ENCODE measurements at places on chromosomes 5 and 9. TPM values are rescaled to one million over a fixed set of nuclear protein-coding genes. Genes with fewer than 3 reads are reported as not detected.

Gene CCDC152
- 1.1 TPM for total RNA-seq

Gene MGAT1
- total RNA-seq: 252 TPM

Gene SPATA31E1
- not detected for total RNA-seq

Gene ACOT12
- not detected for total RNA-seq

- no peak for DNase-seq
- H3K4me1 ChIP-seq: peaks cover 56% of the 10 kb centered on the region
- H3K27me3 ChIP-seq: no peaks in the 10 kb centered on the region
- no peaks in the 10 kb centered on the region for H3K36me3 ChIP-seq
Observed at GRCh38 chr9:111897601-111898137, 1.1 kb downstream of the UGCG start.

- peak; percentile 97 for DNase-seq
- peak within 1 kb of the TSS; percentile 95 for H3K27ac ChIP-seq
- H3K27me3 ChIP-seq: no peaks in the 10 kb centered on the region
- no peaks in the 10 kb centered on the region for H3K36me3 ChIP-seq
Observed at GRCh38 chr9:120792898-120793765, at the start of gene FBXW2. Gene FBXW2 (minus strand): TSS chr9:120793416. CDS start chr9:120788258, 5,158 bp downstream.

- no peaks in the 10 kb centered on the region for H3K27me3 ChIP-seq
- H3K4me3 ChIP-seq: peak overlapping the region; percentile 55
- peaks cover 61% of the 10 kb centered on the region for H3K4me1 ChIP-seq
- DNase-seq: peak; percentile 87
Observed at GRCh38 chr5:139711067-139711905, 63.1 kb downstream of the CXXC5 start.

DNA sequence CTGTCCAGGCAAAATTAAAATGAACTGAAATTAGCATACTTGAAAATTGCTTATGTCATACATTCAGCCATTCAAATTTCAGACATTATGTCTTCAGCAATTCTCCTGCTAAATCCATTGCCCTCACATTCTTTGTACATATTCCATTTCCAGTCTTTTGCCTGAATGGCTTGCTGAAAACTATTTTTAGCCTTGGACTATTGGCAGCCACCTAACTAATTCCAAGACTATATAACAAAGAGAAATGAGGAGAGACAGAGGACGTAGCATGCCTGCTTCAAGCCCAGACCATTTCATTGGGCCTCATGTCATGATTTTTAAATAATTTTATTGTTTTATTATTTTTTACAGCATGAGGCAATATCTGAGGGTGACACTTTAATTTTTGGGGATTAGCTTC is 100.3 kb downstream of the MRPS30 start:
- no peaks in the 10 kb centered on the region for H3K4me1 ChIP-seq
- H3K36me3 ChIP-seq: no peaks in the 10 kb centered on the region
- no peak overlapping the region for H3K27ac ChIP-seq
- no peaks in the 10 kb centered on the region for H3K27me3 ChIP-seq
- no peak for DNase-seq

DNA sequence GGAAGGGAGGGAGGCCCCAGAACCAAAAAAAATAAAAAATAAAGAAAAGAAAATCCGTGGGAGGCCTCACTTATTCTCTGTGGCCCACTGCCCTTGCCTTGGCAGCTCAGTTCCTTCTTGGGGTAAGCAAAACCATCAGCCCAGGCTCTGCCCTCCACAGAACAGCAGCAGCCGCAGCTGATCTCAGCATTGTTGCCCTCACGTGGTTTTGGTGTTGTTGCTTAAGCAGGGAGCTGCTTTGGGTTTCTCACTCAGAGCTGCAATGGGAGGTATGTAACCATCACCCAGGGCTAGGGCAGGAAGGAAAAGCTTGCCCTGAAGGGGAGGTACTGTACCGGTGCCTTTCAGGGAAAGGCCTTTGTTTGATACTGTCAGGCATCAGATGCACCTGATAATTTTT is 374.7 kb upstream of the WWC1 start:
- H3K4me1 ChIP-seq: no peaks in the 10 kb centered on the region
- no peaks in the 10 kb centered on the region for H3K27me3 ChIP-seq
- DNase-seq: no peak
- no peak overlapping the region for H3K27ac ChIP-seq
- no peak overlapping the region for H3K4me3 ChIP-seq

DNA sequence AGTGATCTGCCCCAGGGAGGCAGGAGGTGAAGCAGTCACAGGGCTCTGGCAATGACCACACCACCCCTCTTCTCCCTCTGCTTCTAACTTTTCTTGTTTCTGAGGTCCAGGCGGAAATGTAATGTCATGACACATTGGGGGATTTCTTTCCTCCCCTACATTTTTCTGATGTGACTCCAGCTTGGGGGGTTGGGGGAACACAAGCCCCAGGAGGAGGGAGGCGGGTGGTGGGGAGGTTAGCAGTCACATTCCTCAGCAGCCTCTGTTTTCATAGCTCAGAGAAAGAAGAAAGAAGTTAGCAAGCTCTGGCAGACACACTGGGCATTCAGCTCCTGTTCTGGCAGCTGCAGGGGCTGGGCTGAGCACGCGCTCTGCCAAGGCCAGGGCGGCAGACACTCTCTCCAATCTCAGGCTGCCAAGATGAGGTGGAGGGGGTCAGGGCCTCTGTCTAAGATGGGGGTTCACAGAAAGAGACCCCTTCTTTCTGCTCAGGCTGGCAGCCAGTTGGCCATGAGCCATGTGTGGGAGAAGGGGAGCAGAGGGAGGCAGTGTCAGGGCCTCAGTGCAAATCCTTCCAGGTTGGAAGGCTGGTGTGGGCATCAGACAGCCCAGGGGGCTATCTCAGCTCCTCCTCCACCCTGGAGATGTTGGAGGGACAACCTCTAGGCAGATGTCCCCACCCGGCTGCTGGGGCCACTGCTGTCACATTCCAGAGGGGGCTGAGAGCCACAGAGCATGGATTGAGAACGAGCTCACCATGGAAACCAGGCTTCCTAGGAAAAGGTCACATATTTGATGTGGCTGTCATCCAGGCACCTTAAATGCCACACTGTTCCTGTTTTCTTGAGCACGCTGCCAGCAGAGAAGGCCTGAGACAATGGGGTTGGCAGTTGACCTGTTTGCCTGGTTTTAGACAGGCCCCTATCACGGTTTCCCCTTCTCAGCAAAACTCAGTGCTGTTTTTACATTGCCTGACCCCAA is 20.1 kb upstream of the PFDN1 start:
- no peak overlapping the region for H3K4me3 ChIP-seq
- H3K27me3 ChIP-seq: no peaks in the 10 kb centered on the region
- H3K27ac ChIP-seq: peak overlapping the region; percentile 59
- peaks cover 7% of the 10 kb centered on the region for H3K4me1 ChIP-seq
- DNase-seq: no peak

DNA sequence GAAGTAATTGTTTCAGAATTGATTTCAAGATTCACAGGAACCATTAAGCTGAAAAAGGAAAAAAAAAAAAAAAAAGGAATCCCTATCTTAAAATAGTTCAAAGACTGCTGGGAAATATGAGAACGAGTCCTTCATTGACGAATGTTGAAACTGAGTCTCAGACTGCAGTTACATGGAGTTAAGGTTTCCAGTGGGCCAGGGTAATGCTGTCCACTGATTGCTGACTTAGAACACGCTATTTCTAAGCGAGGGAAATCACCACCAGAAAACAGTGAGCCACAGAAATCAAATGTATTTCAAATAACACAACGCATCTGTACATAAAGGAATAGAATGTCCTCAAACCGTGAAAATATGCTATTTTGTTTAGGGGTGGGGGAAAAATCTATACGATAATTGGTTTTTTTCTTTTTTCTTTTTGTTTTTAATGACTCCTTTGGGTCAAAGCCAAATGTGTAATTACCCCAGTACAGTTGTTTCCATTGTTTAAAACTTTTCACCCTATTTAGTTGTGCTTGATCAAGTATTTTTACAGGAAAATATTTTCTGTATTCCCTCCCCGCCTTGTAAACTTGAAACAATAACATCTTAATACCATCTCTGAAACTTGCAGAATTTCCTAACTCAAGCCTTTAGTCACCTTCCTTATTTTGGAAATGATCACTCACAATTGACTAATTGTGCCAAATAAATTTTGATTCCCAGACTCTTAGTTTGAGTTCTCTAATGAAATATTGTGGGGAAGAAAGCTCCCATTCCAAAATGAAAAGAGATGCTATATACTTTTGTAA is 208.3 kb downstream of the MCTP1 start:
- H3K36me3 ChIP-seq: no peaks in the 10 kb centered on the region
- no peak overlapping the region for H3K4me3 ChIP-seq
- H3K27me3 ChIP-seq: no peaks in the 10 kb centered on the region

GRCh38 chr5:127723571-127723970 is 20.4 kb downstream of the CCDC192 start:
- H3K4me3 ChIP-seq: no peak overlapping the region
- no peaks in the 10 kb centered on the region for H3K27me3 ChIP-seq
- DNase-seq: no peak
- no peaks in the 10 kb centered on the region for H3K4me1 ChIP-seq

Data from spleen (tissue), 13 donors.